ENCODE measurements at places on chromosomes 16 and 17. TPM values are rescaled to one million over a fixed set of nuclear protein-coding genes. Genes with fewer than 3 reads are reported as not detected.

DNA sequence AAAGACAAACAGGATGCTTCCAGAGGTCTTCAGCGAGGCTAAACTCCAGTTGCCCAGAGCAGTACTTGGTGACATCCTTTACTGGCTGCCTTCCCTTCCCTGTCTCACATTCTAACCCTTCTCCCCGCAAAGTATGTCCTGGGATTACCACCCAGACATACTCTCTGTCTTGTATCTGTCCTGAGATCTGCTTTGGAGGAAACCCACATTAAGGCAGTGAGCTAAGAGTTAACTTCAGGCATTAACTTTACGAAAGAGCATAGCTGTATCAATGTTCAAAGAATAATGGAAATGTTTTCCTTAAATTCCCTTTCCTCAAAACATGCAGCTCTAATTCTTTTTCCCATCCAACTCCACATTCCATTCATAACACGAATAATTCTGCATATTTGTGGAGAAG lies 385.2 kb downstream of the NPIPA8 start:
- DNase-seq = no peak

Gene SP6
- not detected for polyA plus RNA-seq

DNA sequence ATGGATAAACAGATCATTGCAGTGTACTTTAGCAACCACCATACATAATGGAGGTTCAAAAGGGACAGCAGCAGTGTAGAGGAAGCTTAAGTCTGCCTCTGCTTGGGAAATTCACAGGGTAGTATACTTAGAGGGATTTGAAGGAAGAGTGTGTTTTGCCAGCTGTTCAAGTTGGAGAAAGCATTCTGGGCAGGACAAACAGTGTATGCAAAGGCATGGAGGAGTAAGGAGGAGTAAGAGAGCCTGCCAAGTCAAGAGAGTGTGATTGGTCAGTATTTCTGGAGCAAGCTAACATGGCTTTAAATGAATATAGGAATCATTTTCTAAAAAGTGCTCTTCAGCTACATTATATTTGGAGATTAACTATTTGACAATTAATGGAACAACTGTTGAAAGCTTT lies 22.9 kb upstream of the PHAF1 start:
- DNase-seq = no peak

Gene CACNA1G
- polyA plus RNA-seq = 0.03 TPM

Gene NGFR
- polyA plus RNA-seq = 0.05 TPM

DNA sequence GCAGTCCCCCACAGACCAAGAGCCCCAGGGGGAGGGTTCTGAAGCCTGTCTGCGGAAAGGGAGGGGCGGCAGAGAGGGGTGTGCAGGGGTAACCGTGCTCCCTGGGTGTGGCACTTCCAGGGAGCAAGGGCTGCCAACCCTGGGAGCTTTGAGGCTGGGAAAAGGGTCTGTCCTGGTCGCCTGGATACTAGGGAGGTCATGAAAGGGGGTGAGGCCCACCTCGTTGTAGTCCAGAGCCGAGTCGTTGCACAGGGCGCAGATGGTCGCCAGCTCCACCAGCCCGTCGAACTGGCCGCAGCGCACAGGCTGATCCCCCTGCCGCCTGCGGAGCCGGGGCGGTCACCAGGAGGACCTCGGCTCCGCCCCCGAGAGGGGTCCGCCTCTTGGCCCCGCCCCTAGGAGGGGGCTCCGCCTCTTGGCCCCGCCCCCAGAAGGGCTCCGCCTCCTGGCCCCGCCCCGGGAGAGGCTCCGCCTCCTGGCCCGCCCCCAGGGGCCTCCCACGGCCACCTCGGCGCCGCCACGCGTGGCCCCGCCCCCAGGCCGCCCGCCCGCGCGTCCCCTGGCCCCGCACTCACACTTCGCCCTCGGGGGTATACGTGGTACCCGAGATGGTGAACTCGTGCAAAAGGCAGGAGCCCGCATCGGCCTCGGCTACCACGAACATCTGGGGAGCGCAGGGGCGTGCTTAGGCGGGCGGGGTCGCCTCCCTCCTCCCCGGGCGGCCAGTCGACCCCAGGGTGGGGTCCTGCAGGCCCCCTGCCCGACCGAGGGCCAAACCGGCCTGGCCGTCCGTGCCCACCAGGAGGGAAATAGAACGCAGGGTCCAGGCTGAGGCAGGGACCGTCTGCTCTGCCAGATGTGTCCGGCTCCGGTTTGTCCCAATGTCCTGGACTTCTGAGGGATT lies 19.5 kb downstream of the ATP2A3 start:
- no peak for DNase-seq

Gene SLC16A5
- 99.4 TPM for polyA plus RNA-seq

- DNase-seq = no peak
Measured at GRCh38 chr17:6388416-6388815, 46.5 kb downstream of the AIPL1 start.

DNA sequence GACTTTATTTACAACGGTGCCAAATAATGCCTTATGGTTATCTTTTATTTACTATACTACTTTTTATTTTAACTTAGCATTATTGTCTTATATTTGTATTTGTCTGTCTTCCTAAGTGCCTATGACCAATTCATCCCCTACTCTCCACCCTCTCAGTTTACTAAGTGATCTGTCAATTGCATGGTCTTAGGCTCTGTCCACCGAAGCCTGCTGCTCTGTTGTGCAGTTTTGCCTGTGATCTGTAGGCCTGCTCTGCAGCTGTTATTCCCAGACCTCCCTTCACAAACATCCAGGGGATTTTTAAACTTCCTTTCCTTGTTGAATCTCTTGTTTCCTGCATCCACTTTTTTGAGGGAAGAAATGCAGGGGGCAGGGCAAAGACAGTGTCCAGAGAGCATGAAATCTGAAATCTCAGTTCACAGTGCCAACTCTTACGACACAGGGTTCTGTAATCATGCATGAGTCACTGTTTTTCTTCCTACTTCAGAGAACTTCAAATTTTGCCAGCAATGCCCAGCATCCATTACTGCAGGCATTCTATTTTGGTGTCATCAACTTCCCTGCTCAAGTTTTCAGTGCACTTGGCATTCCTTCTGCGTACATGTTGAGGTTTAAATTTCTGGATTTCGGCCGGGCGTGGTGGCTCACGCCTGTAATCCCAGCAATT lies 11.4 kb downstream of the SLFN5 start:
- peak; percentile 96 for DNase-seq

- no peak for DNase-seq
Measured at GRCh38 chr16:69922200-69922599, 28.9 kb upstream of the CLEC18A start.

GRCh38 chr17:63675607-63676546 lies 24.0 kb downstream of the LIMD2 start:
- DNase-seq = no peak

- no peak for DNase-seq
Measured at GRCh38 chr17:72226322-72226721, 105.5 kb downstream of the SOX9 start.

DNA sequence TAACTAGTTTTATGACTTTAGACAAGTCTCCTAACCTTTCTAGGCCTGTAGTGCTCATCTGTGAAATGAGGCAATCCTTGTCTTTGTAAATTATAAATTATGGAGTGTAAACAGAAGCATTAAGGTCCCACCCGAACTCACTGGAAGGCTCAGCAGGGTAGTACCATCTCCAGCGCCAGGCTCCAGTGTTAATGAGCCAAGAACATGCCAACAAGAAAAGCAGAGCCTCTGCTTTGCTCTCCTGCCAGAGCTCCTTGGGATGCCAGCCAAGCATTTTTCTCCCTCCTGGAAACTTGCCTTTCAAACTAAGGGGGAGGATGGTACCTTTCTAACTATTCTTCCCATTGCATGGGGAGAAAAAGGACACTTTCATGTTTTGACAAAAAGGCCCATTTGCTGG lies 14.9 kb downstream of the LIMD2 start:
- DNase-seq = no peak

GRCh38 chr17:549177-550040 lies 165.2 kb downstream of the VPS53 start:
- DNase-seq = no peak

DNA sequence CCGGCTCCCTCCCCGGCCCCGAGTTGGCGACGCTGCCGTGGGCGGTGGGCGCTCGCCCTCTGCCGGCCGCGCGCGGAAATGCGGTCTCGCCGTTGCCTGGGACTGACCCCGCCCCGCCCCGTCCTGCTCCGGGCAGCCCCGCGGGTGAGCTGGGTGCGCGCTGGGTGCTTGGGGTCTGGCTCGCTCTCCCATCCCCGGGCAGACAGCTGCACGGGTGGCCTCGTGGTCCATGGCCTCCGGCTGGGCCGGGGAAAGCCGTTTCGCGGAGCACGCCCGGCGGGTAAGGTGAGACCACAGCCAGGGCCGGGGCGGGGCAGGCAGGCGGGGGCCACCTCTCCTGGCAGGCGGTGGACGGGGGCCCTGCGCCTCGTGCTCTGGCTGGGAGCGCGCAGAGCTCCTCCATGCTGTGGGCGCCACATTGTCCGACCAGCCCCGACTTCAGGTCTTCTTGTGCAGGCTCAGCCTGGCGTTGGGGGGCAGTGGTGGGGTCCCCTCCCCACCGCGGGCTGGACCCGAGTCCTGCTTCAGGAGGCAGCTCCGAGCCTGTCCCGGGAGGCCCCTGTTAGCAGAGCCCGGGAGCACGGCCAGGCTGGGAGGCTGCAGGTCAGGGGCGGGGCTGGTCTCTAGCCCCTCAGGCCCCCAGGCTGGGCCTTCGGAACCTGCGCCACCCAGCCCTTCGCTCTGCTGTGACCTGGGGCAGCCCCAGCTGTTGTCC lies 7.0 kb upstream of the C1QTNF8 start:
- peak; percentile 42 for DNase-seq

Gene SLC12A3
- polyA plus RNA-seq = not detected

DNA sequence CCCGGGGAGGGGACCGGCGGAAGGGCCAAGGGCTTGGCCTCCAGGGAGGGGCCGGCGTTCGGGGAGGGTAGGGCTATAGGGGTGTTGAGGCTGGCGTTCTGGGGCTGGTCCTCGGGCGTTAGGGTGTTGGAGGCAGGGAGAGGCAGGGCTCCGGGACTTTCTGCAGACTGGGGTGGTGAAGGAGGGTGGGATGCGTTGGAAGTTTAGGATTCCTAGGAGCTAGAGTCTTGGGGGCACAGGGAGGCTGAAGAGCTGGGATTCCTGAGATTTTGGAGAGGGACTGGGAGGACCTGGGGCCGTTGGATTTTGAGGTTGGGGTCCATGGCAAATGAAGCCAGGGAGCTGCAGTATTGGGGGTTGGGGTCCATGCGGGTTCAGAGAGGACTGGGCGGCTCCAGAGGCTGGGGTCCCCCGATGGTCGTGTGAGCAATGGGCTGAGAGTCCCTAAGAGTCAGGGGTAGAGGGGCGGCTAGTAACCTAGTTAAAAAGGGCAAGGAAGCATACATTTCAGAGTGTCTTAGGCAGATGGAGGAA lies 740 bp downstream of the NFATC2IP start:
- DNase-seq = no peak

Gene TMC7
- not detected for polyA plus RNA-seq

GRCh38 chr16:54143934-54144571 lies 142.5 kb downstream of the IRX3 start:
- no peak for DNase-seq

- DNase-seq = no peak
Measured at GRCh38 chr17:48631693-48632578, 5.8 kb upstream of the HOXB9 start.

- no peak for DNase-seq
Measured at GRCh38 chr17:74691151-74691550, 21.6 kb downstream of the CD300LF start.

Gene ATP6V0A1
- 126 TPM for polyA plus RNA-seq

Gene VASN
- polyA plus RNA-seq = not detected

Gene CES3
- polyA plus RNA-seq = 0.37 TPM

DNA sequence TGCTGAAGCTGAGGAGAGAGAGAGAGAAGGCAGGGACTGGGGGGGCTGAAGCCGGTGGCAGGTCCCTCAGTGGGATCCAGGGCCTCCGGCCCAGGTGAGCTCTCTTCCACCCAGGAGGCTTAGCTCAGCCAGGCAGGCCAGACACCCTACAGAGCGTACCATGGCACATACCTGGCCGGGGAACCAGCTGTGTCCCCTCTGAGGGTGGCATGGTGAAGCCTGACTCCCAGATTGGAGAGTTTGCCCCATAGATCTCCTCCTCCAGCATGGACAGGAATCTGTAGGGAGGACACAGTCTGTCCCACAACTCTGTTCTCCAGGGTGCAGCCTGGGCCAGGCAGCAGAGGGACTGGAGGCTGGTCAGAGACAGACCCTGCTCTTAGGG lies 3.0 kb downstream of the KAT2A start:
- DNase-seq = no peak

Gene SEZ6L2
- not detected for polyA plus RNA-seq

Gene TP53TG3F
- not detected for polyA plus RNA-seq

Gene RNF222
- polyA plus RNA-seq = not detected

DNA sequence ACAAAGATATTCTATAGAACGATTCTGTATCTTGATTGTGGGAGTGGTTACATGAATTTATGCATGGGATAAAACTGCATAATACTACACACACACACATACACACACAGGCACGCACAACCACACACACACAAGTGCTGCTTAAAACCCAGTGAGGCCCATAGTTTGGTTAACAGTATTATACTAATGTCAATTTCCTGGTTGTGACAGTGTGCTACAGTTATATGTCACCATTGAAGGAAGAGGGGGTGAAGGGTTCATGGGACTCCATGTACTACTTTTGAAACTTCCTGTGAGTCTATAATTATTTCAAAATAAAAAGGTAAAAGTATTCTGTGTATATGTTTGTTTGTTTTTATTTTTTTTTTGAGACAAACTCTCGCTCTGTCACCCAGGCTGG lies 8.1 kb downstream of the ZC3H7A start:
- no peak for DNase-seq

DNA sequence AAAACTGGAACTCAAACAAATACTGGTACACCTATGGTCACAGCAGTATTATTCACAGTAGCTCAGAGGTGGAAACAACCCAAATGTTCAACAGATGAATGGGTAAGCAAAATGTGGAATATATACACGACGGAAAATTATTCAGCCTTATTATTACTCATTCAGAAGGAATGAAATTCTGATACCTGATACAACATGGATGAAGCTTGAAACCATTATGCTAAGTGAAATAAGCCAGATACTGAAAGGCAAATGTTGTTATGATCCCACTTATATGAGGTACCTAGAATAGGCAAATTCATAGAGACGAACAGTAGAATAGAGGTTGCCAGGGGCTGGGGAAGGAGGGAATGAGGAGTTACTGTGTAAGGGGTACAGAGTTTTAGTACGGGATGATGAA lies 27.1 kb upstream of the MYLK3 start:
- no peak for DNase-seq
